ENCODE measurements at places on chromosomes 2 and 18. TPM values are rescaled to one million over a fixed set of nuclear protein-coding genes. Genes with fewer than 3 reads are reported as not detected.

- no peak for DNase-seq
These were observed 47.6 kb downstream of the TEX44 start for GRCh38 chr2:231640241-231640640.

Gene FOXI3
- not detected for polyA plus RNA-seq

Gene HNMT
- 23.4 TPM for polyA plus RNA-seq

- DNase-seq = peak; percentile 86
These were observed at the start of gene VPS54 for GRCh38 chr2:64019083-64019974. Gene VPS54, minus strand, starts transcription at chr2:64019428. Its CDS starts 35,429 bp downstream, at chr2:63983999.

DNA sequence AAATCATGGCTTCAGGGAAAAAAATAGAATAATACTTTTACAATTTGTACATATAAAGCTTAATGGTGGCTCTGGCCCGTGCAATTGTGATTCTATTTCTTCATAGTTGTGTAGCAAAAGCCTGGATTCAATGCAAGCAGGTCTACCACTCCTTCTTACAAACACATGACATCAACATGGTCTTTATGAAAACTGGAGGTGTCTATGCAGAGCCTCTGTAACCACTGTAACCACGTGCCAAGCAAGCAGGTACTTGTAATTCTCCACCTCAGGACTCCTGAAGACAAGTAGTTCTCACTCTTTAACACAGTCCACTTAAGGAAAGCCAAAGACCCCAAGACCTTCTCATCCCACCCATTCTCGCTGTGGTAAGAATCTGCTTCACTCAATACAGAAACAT is 62.6 kb downstream of the METTL4 start:
- DNase-seq = no peak

DNA sequence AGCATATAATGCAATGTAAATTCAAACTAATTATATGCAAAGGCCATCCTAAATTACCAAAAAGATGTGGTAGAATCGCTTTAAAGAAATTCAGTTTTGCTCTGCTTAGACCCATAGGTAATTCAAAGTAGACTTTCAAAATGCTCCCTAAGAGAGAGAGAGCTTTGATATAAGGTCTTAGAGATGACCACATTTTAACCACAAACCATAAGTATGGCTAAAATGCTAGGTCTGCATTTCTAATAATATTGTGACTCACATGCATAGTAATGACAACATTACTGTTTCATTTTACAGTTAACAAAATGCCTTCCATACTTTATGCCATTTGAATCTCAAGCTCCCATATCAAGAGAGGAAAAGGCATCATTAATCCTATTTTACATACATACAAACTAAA is 144.5 kb downstream of the RAD51AP2 start:
- DNase-seq = no peak

Gene MTCL1
- 10.6 TPM for polyA plus RNA-seq

Gene CFC1
- polyA plus RNA-seq = 28.4 TPM

DNA sequence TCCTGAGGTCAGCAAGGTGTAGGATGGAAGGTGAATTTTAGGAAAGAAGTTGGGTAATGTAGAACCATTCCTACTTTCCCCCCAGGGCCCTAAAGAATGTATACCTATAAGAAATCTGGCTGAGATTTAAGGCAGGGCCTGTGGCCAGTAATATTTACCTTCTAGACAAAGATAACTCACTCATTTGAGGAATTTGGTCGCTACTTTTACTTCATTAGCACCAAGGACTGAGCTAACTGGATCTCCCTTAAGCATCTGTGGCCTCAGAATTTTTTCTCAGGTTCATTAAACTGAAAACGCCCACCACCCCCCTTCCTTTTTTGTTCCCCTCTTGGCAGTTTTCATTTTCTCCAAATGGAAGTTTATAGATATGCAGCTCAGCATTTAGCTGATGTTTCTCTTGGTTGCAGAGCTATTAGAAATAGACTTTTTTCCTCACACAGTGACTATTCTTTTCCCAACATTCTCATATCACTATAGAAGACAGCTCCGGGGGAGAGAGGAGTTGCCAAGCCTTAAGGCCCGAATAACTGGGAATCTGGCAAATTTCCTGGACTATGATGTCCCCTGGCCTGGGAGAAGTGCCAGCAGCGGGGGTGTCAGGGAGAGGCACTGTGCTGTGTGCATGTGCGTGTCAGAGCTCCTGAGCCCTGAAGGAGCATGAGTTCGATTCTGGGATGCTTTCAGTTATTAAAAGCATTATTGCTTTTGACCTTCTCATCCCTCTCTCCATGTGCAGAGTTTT is 310.9 kb downstream of the PRKCE start:
- DNase-seq = peak; percentile 60

Gene CNDP1
- 0.74 TPM for polyA plus RNA-seq

Gene DAW1
- polyA plus RNA-seq = 0.63 TPM

- no peak for DNase-seq
These were observed 45.2 kb upstream of the GCG start for GRCh38 chr2:162197069-162197825.

Gene CRYGD
- 0.47 TPM for polyA plus RNA-seq

GRCh38 chr2:158112992-158113391 is 11.3 kb downstream of the UPP2 start:
- DNase-seq = no peak

DNA sequence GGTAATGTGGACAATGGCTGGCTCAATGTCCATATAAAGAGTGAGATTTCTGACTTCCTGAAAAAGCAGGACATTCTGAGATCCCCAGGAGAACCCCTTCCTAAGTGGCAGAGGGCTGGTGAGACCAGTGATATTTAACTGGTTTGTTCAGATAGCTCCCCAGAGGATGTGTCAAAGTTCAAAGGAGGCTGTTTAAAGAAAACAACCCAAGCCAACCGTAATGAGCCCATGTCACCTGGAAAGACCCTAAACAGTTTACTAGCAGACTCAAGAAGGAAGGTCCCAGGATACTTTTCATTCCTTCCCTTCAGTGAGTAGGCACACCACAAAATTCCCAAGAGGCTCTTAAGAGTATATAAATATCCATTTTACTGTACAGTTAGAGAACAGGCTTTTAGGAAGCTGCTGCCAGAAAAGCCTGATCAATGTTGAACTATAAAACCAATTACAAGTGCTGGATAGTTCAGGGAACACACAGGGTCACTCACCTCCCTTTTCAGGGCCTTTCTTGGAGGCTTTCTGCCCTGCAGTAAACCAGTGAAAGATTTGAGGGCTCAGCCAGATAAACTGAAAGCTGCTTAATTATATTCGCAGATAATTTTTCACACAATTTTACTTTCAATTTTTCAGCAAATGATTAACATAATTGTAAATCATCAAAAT is 293.5 kb downstream of the ASXL3 start:
- DNase-seq = no peak

DNA sequence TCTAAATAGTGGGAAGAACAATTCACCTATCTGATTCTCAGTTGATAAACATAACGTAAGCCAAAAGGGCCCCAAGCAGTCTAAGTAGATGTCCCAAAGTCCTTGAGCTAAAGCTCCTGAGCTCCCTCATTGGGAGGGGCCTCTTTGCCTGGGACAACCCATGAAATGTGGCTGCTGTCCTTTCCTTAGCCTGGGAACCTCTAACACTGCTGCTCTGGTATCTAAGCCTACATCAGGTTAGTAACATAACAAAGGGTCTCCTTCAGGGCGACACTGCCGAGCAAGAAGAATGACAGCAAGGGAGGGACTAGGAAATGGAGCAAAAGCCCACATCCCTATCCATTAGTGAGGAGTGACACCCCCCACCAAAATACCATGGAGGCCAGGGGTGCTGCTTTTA is 98.3 kb downstream of the MAPRE2 start:
- no peak for DNase-seq

DNA sequence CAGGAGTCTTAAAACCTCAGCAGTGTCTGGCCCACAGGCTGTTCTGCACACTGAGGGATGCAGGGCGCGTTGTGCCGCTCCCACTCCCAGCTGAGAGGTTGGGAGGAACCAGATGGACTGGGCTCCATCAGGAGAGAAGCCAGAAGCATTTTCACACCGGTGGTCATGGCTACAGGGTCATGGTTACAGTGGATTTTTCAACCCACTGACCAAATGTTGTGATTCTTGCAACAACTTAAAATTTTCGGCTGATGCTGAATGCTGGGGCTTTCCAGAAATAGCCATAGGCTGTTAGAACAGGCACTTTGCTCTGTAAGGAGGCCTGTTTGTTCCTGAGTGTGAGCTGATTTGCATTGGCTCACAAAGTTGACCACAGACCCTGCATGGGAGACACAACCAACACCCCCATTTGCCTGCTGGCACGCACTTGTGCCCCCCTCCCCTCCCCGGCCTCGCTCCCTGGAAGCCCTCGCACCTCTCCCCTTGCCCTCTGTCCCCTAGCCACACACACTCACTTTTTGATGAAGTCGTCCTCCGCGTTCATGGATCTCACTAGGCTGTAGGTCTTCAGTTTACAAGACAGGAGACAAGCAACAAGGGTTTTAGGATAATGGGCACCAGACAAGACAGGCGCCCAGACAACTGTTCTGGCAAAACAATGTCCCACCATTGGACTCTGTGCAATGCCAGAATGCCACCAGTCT is 3.4 kb downstream of the LPIN1 start:
- no peak for DNase-seq

Gene IL1R2
- polyA plus RNA-seq = 11.4 TPM

- DNase-seq = no peak
These were observed 7.6 kb upstream of the BOK start for GRCh38 chr2:241550616-241551580.

Gene ALPI
- polyA plus RNA-seq = 2.7 TPM

DNA sequence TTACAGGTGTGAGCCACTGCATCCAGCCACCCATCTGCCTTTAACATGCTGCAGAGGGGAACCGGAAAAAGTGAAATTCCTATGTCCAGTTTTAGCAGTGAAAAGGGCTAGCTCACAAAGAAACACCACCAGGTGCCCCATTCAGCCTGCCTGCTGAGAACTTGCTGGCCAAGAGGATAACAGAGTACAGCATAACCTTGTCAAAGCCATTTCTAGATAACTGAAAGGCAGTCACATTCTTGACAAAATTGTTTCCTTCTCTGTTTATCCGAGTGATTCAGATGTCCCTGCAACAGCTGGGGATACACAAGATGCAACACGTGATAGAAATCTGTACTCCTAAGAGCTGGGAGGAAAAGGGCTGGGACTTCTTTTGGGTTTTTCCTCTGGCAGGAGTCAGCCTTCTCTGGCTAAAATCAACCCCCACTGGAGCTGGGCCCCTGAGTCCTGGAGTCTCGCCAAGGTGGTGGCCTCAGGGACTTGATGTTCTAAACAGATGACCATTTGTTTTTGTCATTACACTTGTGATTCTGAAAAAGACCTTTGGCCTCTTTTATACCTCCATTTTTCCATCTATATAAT is 505.4 kb downstream of the BCL11A start:
- DNase-seq = no peak

DNA sequence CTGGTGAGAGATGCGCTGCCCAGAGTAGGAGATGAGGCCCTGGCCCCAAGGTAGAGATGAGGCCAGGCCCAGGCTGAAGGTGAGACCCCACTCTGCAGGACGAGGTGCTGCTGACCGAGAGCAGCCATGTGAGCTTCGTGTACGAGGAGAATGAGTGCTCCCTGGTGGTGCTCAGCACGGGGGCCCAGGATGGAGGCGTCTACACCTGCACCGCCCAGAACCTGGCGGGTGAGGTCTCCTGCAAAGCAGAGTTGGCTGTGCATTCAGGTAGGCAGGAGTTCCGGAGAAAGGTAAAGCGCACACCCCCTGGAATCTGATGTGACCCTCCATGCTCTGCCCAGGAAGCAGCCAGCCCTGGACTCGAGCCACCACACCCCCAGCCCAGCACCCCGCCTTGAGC is 21.5 kb upstream of the GMPPA start:
- DNase-seq = no peak

Gene ADAM23
- polyA plus RNA-seq = 2.7 TPM

- DNase-seq = no peak
These were observed 73.1 kb downstream of the FTCDNL1 start for GRCh38 chr2:199777916-199778315.

- no peak for DNase-seq
These were observed 120.4 kb downstream of the CHST9 start for GRCh38 chr18:27064673-27065072.

- DNase-seq = peak; percentile 52
These were observed 205.1 kb downstream of the ARL4C start for GRCh38 chr2:234291765-234292204.

Gene RAB17
- 99.1 TPM for polyA plus RNA-seq

GRCh38 chr2:134745023-134745422 is 26.2 kb upstream of the TMEM163 start:
- DNase-seq = no peak

Gene CPLX4
- polyA plus RNA-seq = not detected

DNA sequence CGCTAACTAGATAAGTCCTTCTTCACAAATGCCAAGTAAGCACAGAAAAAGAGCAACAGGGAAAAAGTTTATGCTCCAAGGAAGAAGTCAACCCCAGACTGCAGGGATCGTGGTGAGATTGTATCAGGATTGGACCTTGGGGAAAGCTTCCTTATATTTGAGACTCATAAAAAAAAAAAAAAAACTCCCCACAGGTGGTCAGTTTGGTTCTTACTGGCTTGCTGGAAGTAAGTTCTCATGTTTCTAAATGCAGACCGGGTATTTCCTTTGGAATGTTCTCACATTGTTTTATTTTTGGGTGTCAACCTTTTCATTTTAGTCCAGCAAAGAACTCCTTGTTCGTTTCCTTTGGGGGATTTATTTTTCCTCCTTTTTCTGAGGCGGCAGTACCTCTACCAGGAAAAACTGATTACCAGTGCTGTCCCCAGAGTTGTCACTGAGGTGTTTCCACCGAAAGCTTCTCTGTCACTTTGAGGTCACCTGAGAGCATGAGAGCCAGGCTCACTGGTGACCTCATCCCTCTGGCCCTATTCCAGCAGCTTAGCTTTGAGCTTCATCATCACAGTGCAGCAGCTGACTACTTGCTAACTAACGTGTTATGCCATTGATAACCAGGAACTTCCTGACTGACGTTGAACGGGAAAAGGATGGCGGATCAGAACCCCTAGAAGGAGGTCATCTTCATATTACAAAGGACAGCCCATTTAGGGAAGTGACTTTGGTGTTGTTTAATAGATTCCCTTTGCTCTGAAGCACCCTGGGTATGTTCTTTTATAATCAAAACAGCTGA is 16.8 kb upstream of the ATP8B1 start:
- DNase-seq = peak; percentile 84

DNA sequence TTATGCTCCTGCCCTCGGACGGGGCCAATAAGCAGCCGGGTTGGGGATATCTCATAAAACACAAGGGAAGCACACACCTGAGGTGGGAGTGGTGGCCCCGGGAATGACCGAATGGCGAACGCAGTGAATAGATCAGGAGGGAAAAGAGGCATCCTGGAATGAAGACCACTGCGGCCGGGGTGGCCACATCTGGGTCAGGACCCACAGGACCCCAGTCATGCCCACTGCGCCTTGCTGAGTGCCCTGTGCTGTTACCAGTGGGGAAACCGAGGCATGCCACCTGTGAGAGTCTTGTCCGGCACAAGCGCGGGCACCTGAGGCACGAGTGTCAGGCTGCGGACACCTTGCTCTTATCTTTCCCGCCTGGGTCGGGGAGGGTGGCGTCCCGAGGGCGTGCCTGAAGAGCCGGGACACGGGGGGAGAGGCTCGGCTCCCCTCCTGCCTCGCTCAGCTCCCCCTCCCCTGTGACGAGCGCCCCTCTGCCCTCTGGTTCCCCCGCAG is 1.6 kb downstream of the PDCD1 start:
- no peak for DNase-seq

DNA sequence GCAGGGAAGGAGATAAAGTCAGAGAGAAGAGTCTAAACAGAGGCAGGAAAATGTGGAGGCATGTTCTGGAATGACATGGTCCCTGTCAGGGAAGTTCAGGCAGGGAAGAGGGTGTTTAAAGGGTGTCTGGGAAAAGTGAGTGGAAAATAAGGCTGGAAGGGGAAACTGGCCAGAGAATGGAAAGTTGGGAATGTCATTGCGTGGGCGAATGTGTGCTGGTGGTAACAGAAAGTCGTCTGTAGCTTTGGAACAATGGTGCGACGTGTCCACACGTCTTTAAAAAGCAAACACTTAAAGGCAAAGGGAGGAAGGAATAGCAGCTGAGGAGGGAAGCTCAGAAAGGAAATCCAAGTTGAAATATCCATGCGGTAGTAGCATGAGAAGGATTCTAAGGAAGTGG is 469.5 kb upstream of the SALL3 start:
- no peak for DNase-seq

All from hepatocyte (in vitro differentiated cells).